ENCODE measurements at places on chromosomes 1 and 21.

GRCh38 chr1:6624710-6625583 lies at the start of gene THAP3:
TSS of gene THAP3 (plus strand) at chr1:6624868. CDS start at chr1:6625219, 351 bp downstream.
- peak; percentile 92 for DNase-seq

GRCh38 chr1:175649416-175649815 lies 94.0 kb downstream of the TNR start:
- no peak for DNase-seq

DNA sequence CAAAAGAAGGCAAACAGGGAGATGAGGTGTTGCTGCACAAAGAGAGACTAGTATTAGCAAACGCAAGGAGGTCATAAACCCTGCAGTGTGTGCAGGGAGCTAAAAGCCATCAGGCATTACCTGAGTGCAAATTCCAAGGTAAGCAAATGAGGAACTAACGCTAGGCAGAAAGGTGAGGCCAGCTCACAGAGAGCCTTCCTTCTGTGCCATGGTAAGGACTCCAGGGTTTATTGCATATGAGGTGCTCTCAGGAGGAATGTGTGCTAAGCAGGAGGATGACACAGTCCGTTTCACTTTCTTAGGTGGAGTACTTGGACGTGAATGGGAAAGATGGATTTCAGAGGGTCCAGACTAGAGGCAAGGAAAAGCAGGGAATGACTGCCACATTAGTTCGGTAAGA lies 44.6 kb upstream of the MYBPHL start:
- no peak for DNase-seq

DNA sequence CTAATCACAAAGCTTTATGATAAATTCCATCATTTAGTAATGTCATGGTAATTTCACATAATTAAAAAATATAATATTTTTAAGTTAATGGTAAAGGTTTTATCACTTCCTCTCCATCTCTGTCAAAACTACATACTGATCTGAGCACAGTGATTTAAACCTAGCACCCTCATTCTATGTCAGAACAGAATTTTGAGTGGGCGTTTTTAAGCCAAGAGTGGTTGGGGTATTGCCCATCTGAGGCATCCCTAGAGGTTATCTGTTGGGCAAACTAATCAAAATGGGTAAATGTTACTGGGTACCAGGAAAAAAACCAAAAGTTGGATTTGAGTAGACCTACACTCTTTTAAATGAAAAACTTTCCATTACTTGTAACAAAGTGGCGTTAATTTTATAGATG lies 100.7 kb upstream of the GFI1 start:
- no peak for DNase-seq

GRCh38 chr1:39384305-39384704 lies 107.1 kb upstream of the BMP8A start:
- no peak for DNase-seq

DNA sequence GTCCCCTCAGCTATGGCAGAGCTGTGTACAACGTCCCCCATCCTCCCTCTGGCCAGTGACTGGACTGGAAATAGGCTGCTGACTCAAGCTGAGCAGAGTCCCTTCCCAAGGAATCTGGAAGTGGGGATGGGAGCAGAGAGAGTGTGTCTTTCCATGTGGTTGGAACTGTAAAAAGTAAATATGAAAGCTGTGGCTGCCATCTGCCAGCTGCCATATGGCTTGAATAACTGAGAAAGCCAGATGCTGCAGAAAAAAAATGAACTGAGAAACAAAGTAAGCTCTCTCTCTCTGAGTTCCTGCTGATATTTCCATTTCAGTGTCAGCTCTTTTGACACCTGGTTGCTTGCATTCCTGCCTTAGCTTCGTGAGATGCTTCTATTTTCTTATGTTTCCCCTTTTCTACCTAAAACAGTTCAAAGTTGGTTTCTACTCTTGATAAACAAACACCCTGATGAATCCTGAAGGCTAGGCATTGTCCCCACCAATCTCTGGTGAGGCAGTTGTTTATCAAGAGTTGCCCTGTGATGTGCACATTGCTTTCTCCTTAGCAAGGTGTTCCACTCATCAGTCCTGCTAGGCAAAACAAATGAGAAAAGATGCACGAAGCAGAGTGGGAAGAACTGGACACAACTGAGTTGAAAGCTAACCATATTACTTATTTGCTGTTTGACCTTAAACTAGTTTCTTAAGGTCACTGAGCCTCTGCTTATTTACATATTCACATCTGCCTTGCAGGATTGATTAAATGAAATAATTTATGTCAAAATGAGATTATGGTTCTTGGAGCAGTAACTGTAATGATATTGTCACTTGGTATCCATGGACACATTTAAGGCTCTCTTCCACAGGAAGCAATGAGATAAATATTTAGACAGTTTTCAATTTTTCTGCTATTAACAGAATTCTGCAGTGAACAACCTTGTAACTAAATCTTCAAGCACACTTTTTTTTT lies 16.6 kb upstream of the DR1 start:
- DNase-seq = no peak

DNA sequence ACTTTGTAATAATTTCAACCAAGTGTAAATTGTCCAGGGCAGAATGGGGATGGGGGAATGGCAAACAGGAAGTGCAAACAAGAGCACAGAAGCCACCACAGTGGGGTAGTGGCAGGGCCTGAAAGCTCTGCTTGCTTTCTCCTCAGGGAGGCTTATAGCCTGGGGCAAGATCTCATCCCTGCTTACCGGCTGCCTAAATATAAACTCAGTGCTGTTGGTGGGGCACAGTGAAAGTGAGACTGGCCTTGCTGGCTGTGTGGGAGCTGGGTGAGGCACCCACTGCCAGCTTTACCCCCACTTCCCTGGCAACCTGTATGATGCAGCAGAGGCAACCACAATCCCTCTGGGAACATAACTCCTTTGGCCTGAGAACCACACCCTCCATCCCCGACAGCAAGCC lies 15.2 kb downstream of the STYXL2 start:
- no peak for DNase-seq
